ENCODE measurements at places on chromosomes 7 and 10.

DNA sequence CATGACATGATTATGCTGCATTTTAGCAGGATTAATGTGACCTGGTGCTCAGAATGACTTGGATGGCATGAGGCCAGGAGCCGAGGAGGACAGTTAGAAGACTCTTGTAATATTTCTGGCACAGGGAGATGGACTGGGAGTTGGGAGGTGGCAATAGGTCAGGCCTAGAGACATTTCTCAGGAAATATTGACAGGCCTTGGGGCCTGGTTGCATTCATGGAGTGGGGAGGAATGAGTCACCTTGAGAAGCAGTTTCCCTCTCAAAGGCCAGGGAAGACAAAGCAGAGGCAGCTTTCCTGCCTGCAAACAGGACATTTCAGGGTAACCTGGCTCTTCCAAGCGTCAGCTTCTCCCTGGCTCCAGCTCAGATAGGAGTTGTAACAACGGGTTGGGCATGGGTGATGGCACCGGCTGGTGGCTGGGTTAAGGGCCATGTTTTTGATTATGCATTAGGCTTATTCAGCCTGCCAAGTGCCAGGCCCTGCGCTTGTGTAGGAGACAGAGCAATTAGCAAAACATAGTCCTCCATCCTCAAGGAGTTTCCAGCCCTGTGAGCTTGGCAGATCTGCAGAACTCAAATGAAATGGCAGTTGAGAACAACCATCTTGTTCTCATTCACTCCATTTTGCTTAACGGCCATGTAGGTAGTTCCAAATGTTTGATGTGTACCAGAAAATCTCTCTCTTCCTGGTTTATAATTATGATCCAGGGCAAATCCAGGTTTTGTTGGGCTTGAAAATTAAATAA is 38.2 kb downstream of the HK1 start:
- peak; percentile 36 for DNase-seq

DNA sequence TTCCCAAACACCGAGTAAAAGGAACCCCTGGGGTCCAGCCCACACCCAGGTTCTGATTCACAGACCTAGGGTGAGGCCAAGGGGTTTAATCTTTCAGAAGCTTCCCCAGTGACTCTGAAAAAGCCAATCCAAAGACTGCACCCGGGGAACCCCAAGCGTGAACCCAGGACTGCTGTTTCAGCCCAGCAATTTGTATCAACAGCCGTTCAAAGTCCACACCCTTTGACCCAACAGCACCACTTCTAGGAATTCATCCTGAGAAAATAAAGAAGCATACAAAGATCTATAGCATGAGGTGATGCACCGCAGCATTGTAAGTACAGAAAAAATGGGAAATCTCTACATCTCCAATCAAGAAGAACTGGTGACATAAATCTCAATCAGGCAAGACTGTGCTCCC is 24.4 kb downstream of the DLG5 start:
- no peak for DNase-seq

DNA sequence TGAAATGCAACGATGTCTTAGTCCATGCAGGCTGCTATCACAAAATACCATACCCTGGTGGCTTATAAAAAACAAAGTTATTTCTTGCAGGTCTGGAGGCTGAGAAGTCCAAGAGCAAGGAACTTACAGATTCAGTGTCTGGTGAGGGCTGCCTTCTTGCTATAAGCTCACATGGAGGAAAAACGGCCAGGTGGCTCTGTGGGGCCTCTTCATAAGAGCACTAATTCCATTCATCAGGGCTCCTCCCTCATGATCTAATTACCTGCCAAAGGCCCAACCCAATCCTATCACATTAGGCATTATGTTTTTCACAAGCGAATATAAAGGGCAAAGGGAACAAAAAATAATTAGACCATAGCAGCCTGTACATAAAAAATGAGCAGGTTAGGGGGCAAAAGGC is 35.4 kb downstream of the PAPSS2 start:
- DNase-seq: peak; percentile 85

GRCh38 chr10:118307220-118307619 is 34.9 kb downstream of the FAM204A start:
- DNase-seq: no peak

- no peak for DNase-seq
These were observed 22.4 kb downstream of the TLL2 start for GRCh38 chr10:96491303-96491702.

DNA sequence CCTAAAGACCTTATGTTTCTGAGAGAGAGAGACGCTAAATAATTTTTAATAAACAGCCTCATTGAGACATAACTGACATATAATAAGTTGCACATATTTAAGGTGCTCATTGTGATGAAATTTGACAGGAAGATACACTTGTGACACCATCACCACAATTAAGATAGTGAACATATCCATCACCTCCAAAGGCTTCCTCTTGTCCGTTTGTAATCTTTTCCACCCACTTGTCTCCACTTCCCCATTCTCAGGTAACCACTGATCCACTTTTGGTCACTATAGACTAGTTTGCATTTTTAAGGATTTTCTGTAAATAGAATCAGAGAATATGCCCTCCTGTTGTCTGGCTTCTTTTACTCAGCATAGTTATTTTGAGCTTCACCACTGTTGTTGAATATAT is 195.1 kb upstream of the WDR11 start:
- DNase-seq: no peak

DNA sequence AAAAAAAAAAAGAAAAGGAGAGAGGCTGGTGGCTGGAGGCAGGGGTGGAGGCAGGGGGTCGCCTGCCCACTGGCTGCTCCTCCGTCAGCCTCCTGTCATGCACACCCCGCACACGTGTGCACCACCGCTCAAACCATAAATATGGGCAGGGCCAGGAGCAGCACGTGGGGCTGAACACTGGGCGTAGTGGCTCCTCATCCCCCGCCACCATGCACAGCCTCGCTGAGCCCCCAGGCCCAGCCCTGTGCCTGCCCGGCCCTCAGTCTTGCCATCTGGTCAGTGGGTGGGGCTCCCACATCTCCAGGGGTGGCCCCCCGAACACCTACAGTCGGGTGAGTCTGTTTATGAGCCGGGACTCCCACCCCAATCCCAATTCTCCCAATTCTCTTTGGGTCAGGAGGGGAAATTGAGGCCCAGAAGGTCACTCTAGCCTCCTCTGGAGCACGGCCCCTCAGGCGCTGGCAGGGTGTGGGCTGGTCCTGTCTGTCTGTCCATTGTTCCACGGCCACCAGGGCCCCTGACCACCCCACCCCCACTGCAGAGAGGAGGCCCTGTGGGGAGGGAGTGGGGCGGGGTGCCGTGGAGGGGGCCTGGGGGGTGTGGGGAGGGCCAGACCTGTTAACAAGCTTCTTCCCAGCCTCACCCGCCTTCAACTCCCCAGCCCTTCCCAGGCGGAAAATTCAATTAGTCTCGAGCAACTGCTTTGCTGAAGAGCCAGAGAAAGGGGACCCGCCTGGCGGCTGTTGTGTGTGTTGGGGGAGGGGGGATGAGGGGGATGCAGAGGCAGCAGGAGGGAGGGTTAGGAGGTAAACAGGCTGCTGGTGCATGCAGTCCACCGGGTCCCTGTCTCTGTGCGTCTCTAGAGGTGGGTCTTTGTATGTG is 19.5 kb upstream of the GRIFIN start:
- DNase-seq: peak; percentile 98

- DNase-seq: no peak
These were observed 75.1 kb upstream of the KIAA1217 start for GRCh38 chr10:24133835-24134234.

DNA sequence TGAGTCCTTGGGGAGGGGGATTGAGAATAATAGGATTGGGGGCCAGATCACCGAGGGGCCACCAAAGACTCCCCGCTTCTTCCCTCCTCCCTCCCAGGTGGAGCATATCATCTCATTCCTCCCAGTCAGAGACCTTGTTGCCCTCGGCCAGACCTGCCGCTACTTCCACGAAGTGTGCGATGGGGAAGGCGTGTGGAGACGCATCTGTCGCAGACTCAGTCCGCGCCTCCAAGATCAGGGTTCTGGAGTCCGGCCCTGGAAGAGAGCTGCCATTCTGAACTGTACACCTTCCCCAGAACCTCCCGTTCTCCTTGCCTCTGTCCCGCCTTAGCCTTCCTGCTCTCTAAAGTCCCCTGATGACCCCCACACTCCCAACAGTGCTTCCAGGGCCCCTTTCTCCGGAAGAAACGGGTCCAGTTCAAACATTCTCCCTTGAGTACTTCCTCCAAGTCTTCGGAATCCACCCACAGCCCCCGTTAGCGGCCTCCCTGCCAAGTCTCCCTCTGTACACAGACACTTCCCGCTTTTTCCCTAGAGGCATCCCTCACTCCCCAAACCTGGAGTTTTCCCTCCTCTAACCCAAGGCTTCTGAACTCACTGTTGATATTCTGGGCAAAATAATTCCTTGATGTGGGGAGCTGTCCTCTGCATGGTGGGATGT is 4.1 kb downstream of the FBXO24 start:
- DNase-seq: no peak

DNA sequence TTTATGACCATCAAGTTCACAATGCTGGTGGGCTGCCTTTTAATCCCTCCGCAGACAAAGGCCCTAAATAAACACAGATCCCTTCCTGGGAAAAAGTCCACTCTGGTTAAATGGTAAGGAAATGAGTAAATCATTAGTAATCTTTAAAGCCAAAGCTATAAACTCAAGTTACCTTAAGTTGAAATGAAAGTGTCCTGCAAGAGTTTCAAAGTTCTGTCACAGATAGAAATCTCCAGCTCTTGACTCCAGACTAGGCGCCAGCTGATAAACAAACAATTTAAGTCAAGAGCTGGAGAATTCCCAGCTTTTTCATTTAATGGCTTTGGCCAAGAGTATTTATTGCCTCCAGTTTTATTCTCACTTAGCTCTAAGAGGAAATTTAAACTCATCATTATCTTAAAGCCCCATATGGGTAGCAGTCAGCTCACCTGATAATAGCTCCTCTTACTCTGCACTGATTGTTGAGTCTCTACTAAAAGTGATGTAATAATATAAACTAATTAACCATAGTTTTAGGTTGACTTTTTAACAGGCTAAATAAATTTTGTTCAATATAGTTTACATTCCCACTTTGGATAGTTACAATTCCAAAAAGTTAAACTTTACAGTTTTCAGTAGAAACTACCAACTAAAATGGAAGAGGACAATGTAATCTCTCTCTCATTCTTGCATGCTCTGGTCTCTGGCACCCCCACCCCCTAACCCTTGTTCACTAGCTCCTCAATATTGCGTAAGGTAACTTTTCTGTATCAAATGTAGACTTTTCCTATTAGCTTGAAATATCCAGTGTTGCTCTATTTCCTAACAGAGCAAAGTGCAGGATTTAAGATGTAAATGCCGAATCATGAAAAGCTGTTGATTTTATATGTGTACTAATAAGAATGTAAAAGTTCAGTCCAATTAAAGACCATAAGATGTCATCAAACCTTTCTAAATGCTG is 56.1 kb downstream of the HIBADH start:
- DNase-seq: no peak

GRCh38 chr7:35035511-35035961 is 1.7 kb downstream of the DPY19L1 start:
- peak; percentile 64 for DNase-seq

DNA sequence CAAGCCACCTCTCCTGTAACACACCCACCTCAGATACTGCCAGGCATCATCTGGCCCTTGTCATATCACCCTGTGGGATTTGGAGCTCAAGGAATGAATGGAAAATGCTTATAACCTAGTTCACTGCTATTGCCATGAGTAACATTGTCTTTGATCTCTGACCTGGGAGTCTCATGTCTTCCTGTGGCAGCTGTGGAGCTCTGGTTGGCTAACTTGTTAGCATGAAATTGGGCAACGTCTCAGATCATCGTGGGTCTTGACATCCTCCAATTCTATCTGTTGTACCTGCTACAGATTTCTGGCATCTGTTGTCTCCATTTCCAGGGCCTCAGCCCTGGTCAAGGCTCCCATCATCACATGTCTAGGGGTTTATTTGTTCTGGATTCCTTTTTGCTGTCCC is 2.2 kb upstream of the TMEM270 start:
- no peak for DNase-seq

DNA sequence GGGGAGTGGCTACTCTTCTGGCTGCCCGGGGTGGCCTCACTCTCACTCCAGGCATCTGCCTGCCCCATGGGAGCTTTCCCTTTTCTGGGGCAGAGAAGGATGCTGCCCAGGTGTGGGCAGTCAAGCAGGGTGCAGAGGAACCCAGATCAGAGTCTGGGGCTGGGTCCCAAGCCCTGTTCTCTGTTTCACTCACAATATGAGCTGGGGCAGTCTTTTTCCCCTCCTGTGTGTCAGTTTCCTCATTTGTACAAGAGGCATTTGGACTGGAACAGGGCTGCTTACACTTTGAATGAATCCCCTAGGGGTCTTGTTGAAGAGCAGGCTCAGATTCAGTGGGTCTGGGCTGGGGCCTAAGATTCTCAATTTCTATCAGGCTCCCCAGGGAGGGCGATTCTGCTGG is 38.4 kb upstream of the AQP1 start:
- no peak for DNase-seq
